ENCODE measurements at places on chromosomes 5 and 9.

DNA sequence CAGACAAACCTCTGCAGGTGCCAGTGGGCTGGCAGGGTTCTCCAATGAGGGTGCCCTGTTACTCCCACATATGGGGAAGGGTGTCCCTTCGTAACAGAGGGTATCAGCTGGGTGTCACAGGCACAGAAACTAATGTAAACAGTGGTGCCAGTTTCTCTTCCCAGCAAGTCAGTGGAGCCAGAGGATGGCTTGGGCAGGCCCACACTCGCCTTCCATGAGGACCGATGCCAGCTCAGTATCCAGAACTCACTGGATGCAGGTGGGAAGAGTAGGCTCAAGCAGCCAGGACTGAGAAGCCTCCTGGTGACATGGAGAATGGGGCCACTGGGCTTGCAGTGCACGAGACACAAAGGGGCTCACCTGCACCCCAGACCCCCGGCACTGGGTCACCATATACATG is 30.4 kb downstream of the FSTL4 start:
- DNase-seq = no peak

- DNase-seq = no peak
Observed at GRCh38 chr9:35845824-35846771, 17.1 kb downstream of the TMEM8B start.

GRCh38 chr5:82985763-82986162 is 91.4 kb downstream of the TMEM167A start:
- no peak for DNase-seq

- no peak for DNase-seq
Observed at GRCh38 chr5:107621089-107621488, 49.6 kb downstream of the EFNA5 start.

GRCh38 chr5:62498961-62499360 is 79.7 kb upstream of the LRRC70 start:
- DNase-seq = no peak

GRCh38 chr9:109771087-109771486 is 8.9 kb upstream of the PALM2AKAP2 start:
- no peak for DNase-seq

DNA sequence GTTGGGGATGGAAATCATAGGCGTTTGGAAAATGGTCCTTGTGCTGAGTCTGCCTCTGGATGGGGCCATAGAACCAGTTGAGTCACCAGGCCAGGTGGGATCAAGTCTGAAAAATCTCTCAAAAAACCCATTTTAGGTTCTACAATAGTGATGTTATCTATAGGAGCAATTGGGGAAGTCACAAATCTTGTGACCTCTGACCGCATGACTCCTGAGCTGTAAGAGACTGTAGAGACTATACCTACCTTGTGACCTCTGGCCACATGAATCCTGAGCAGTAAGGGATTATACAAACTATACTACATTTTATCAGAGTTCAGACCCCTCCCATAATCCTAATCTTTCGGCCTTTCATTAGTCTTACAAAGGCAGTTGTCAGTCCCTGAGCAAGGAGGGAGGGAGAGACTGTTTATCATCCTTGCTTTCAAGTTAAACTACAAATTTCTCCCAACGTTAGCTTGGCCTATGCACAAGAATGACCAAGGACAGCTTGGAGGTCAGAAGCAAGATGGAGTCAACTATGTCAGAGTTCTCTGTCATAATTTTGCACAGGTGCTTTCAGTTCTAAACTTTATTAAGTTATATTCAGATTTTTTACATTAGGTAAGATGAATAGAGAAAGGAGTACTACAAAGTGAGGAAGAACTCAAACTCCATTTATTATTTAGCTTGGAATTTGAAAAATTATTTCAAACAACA is 11.5 kb upstream of the JMY start:
- DNase-seq = no peak

- DNase-seq = no peak
Observed at GRCh38 chr9:93663877-93664548, 87.6 kb downstream of the PHF2 start.

DNA sequence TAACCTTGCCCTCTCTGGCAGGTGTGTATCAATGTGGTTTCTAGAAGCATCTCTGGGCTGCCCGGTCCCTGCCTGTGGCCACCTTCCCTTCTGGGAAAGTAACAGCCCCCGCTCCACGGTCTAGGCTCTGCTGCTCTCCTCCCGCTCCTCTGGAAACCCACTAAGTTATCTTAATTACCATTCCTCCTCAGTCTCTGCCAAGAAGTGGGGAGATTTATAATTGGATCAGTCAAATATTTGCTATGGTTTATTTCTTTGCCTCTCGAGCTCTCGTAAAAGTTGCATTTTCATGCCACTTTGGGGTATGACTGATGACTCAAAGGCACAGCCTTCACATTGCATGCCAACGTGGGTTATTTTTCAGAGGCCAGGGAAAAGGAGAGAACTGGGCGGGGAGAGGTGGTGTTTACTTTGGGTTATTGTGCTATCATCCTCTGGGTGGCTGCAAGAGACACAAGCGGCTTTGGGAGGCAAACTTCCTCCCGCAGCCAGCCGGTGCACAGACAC is 205.3 kb upstream of the WWC1 start:
- no peak for DNase-seq

GRCh38 chr9:4590430-4591122 is 71.5 kb upstream of the PLPP6 start:
- no peak for DNase-seq

GRCh38 chr5:178902849-178903248 is 7.1 kb downstream of the ZFP2 start:
- no peak for DNase-seq

DNA sequence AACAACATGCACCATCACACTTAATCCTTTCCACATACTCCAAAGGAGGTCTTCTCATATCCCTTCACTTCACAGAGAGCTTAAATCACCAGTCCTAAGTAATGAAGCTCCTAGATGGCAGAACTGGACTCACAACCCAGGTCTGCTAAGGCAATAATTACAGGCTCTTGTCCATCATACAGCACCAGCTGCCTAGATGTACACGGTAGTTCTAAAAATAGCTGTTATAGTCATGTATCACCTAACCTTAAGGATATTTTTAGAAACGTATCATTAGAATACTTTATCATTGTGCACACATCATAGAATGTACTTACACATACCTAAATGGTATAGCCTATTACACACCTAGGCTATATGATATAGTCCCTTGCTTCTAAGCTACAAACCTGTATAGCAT is 644.6 kb upstream of the RGMB start:
- DNase-seq = no peak

GRCh38 chr5:116237917-116238500 is 153.2 kb downstream of the COMMD10 start:
- DNase-seq = no peak

All from D721Med (cell line).